ENCODE measurements at places on chromosomes 12 and 14. TPM values are rescaled to one million over a fixed set of nuclear protein-coding genes. Genes with fewer than 3 reads are reported as not detected.

GRCh38 chr12:111428728-111429175 lies 23.0 kb downstream of the SH2B3 start:
- no peak overlapping the region for H3K4me3 ChIP-seq
- H3K4me1 ChIP-seq, result peaks cover 18% of the 10 kb centered on the region
- DNase-seq, result no peak
- H3K27ac ChIP-seq, result no peak overlapping the region
- no peaks in the 10 kb centered on the region for H3K27me3 ChIP-seq

DNA sequence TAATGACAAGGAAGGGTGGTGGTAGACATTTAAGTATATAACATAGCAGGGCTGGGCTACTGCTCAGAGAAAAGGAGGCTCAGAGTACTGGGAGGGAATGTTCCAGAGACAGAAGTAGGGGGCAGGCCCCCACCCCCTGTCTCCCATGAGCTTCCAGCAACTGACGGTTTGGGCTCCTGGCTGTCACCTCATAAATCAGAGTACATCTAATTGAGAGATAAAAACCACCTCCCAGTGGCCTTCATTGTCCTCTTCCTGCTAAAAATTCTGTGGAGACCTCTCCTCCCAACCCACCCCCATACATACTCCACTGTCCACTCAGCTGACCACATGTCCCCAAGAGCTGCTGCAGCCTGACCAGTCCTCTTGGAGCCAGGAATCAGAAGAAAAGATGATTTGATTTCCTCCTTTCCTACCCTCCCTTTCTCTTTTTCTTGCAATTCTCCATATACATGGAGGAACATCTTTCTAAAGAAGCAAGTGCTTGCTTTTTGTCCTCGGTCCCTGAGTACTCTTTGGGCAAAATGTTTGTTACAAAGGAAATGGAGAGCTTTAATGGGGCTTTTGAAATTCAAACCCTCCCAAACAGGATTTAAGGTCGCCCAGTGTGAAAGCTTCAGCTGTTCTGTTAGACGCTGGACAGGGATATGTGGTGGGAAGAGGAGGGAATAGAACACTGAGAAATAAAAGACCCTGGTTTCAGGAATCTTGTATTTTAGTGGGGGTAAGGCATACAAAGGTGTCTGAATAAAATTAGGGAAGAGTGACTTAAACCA lies 16.4 kb upstream of the KCNA5 start:
- H3K4me3 ChIP-seq, result no peak overlapping the region
- no peaks in the 10 kb centered on the region for H3K36me3 ChIP-seq
- no peak overlapping the region for H3K27ac ChIP-seq
- H3K27me3 ChIP-seq, result peaks cover 19% of the 10 kb centered on the region
- H3K4me1 ChIP-seq, result no peaks in the 10 kb centered on the region
- DNase-seq, result no peak

GRCh38 chr12:12582193-12582881 lies 19.7 kb upstream of the DUSP16 start:
- H3K4me3 ChIP-seq, result no peak overlapping the region
- no peak for DNase-seq
- H3K27ac ChIP-seq, result no peak overlapping the region

GRCh38 chr14:104976198-104977007 lies 1.8 kb downstream of the AHNAK2 start:
- no peak overlapping the region for H3K27ac ChIP-seq
- H3K36me3 ChIP-seq, result no peaks in the 10 kb centered on the region
- H3K4me3 ChIP-seq, result no peak overlapping the region
- no peaks in the 10 kb centered on the region for H3K27me3 ChIP-seq

TXNDC16 gene
- 1.4 TPM for total RNA-seq

- H3K27ac ChIP-seq, result no peak overlapping the region
- no peaks in the 10 kb centered on the region for H3K27me3 ChIP-seq
- peak; percentile 78 for DNase-seq
- H3K4me3 ChIP-seq, result no peak overlapping the region
Observed at GRCh38 chr12:96247563-96247962, 53.4 kb downstream of the ELK3 start.

Measured in IMR-90 (cell line).